ENCODE measurements at places on chromosomes 5 and 9. TPM values are rescaled to one million over a fixed set of nuclear protein-coding genes. Genes with fewer than 3 reads are reported as not detected.

DNA sequence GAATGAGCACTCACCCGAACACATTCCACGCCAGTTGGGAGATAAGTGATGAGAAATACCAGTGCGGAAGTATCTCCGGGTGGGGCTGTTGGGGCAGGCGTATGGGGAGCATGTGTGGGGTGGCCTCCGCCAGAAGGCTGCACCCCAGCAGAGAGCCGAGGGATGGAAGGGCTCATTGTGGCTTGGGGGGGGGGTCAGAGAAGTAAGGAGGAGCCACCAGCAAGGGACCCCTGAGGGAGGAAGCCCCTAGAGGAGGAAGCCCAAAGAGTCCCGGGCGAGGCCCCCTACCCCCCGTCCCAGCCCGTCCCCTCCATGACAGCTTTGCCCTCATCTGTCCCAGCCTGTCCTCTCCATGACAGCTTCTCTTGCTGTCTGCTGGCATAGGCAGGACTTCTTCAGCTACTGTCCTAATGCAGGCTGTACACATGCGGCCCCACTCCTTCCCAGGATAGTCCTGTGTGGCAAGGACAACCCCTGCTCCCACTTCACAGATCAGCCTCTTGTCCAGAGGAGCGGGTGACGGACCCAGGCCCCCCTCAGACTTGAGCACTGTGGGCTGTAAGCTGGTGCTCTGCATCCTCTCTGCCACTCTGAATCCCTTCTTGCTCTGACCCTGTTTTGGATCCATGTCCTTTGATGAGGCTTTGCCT lies 239.6 kb downstream of the CACNA1B start:
- DNase-seq: no peak

DNA sequence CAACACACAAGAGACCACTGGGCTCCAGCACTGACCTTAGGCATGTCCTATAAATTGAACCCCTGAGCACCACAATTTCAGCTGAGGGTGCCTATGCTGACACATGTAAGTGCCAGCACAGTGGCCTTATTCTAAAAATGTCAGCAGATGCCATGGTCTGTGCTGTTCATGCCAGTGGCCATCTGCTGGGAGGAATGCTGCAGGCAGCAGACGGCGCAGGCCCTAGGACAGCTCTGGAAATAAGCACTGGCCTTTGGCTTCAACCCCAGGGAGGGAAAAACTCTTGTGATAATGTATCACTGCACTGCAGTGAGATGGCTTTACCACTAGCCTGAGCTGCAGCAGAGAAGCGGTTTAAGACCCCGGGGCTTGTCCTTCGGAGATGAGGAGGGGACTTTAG lies 98.5 kb downstream of the SYK start:
- no peak for DNase-seq

GRCh38 chr5:149700347-149700746 lies 29.8 kb upstream of the PPARGC1B start:
- DNase-seq: no peak

- no peak for DNase-seq
These were observed 15.3 kb upstream of the ANKRD33B start for GRCh38 chr5:10548418-10549122.

GRCh38 chr5:10149911-10150310 lies 99.8 kb downstream of the ATPSCKMT start:
- no peak for DNase-seq

DNA sequence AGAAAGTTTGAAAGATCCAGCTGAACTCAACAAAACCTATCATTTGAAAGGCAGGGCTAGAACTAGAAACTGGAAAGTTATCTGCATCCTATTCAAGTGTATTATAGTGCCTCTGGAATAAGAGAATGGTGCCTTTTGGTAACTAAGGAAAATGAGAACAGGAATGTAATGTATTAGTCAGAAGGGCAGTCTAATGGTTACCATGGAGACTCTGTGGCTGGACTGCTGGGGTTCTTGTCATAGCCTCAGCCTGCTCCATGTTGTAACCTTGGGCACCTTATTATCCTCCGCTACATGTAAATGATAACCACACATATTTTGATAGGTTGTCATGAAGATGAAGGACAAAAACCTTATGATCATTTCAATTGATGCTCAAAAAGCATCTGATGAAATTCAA lies 24.6 kb upstream of the IFNB1 start:
- no peak for DNase-seq

GRCh38 chr5:61586096-61587084 lies 254.3 kb downstream of the ZSWIM6 start:
- DNase-seq: no peak

Gene BARX1
- total RNA-seq: not detected

GRCh38 chr9:82164159-82164558 lies 175.6 kb downstream of the SPATA31D1 start:
- DNase-seq: no peak
